Suprapubic skin (tissue), 4 donors: ENCODE measurements at places on chromosomes 6 and 20. TPM values are rescaled to one million over a fixed set of nuclear protein-coding genes. Genes with fewer than 3 reads are reported as not detected.

The PACRG gene
- 2.3 TPM for total RNA-seq

The PLCB4 gene
- 7.6 TPM for total RNA-seq

The MAK gene
- total RNA-seq = 0.49 TPM

The HLA-DRB1 gene
- total RNA-seq = 28.0 TPM

The MDFI gene
- 51.8 TPM for total RNA-seq

The HSPA12B gene
- total RNA-seq = 2.5 TPM

The FAM83B gene
- 119 TPM for total RNA-seq

The SLC13A3 gene
- 2.3 TPM for total RNA-seq

The NRSN1 gene
- not detected for total RNA-seq

DNA sequence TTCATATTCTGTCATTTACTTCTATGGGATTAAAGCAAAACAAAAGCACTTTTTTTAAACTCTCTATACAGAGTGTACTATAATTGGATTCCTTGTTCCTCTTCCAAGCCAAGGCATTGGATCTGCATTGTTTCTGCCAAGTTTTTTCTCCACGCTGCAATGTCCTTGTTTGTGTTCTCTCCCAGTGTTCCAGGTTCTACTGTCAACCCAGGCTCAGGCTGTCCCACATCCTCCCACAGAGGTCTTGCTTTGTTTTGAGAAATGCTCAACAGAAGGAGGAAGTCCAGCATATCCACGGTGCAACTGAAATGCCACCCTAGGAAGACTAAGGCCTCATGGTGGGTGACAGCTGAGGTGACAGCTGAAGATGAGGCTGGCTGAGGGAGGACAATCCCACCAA is 287.1 kb upstream of the PRDM1 start:
- DNase-seq = no peak

GRCh38 chr6:68559716-68560115 is 75.4 kb upstream of the ADGRB3 start:
- no peak for DNase-seq

DNA sequence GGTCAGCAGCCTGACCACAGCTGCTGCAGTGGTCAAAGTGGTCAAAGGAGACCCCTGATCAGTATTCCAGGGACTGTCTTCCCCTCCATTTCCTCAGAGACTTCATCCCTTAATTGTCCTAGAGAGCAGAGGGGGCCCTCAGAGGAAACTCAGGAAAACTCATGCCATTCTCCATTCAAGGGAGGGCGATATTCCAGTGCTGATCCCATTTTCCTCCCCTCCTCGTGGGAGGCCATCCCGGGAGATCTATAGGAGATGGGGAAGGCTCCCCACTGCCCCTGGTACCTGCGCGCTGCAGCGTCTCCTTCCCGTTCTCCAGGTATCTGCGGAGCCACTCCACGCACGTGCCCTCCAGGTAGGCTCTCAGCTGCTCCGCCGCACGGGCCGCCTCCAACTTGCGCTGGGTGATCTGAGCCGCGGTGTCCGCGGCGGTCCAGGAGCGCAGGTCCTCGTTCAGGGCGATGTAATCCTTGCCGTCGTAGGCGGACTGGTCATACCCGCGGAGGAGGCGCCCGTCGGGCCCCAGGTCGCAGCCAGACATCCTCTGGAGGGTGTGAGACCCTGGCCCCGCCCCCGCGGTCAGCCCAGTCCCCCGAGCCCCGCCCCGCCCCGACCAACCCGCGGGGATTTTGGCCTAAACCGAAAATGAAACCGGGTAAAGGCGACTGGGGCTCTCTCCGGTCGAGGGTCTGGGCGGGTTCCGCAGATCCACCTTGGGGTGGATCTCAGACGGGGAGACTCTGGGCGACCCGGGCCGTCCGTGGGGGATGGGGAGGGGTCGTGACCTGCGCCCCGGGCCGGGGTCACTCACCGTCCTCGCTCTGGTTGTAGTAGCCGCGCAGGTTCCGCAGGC is 878 bp downstream of the HLA-C start:
- peak; percentile 85 for DNase-seq

DNA sequence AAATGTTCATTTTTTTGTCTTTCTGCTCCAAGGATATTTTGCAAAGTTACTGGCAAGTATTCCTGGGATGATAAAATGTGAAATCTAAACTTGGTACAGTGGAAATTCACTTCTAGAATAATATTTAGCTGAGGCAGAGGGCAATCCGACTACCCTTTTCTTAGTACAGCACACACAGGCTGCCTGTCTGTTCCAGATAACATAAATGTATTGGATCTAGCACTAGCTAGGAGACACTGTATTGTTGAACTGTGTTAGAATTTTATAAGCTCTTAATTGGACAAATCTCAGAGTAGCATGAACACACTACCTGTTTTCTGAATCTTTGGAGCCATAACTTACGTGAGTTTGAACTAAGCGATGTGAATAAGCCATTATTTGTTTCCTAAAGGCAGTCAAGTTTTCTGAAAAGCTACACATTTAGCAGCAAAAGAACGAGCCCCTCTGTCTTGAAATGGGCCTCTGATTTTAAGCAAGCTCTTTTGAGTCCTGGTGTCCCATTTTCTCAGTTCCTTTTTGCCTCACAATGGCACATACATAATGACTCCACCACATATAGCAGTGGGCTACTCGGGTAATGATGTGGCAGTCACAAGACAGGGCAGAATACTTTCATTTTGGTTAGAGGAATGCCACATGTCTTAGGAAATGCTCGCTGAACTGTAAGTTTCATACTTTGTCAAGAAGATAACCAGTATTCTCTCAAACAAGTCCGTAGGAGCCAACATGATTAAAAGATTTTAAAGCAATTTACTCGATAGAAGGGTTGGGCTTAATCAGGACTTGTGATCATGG is 116.5 kb upstream of the ESR1 start:
- no peak for DNase-seq

DNA sequence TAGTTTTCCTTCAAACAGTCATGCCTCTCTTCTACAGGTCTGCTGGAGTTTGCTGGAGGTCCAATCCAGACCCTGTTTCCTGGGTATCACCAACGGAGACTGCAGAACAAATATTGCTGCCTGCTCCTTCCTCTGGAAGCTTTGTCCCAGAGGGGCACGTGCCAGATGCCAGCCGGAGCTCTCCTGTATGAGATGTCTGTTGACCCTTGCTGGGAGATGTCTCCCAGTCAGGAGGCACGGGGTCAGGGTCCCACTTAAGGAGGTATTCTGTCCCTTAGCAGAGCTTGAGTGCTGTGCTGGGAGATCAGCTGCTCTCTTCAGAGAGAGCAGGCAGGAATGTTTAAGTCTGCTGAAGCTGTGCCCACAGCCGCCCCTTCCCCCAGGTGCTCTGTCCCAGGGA is 666.9 kb downstream of the FRK start:
- no peak for DNase-seq

DNA sequence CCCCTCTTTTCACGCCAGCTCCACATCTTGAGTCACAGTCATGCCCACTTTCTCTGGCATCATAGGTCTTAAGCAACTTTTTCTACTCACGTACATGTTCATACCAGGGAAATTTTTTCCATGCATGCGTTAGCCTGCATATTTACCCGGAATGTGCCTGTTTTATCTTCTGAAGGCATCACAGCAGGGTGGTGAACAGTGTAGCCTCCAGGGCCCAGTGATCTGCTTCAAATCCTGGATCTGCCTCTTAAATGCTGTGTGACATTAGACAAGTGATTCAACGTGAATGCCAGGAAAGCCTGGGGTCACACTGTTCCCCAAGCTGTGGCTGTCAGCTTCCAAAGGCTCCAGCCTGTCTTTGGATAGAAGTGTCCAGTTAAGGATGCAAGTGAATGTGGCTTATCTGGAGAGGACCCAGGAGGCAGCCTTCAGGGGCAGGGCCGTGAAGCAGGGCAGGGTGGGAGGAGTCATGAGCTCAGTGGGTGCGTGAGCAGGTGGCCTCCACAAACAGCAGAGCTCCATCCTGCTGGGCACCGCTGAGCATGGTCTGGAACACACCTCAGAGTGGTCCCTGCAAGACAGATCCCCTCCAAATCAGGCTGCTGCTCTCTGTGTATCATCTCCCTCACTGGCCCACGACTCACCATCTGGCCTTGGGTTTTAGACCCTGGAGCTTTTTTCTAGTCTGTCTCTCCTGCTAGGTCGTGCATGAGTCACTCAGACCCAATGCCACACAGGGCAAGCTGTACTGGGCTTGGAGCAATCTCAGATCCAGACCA is 30.4 kb upstream of the CD93 start:
- DNase-seq = peak; percentile 55

- DNase-seq = no peak
Observed at GRCh38 chr6:49205526-49205925, 257.5 kb downstream of the MMUT start.

DNA sequence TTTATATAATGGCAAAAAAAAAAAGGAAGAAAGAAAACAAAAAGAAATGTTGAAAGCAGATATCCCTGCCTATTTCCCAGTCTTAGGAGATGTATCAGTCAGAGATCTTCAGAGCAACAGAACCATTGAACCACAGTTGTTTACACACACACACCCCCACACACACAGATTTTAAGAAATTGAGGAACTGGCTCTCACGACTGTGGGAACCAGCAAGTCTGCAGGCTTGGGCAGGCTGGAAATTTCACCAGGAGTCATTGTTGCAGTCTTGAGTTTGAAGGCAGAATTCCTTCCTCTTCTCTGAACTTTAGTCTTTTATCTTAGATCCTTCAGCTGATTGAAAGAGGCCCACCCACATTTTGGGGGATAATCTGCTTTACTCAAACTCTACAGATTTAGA is 380.9 kb downstream of the CDKAL1 start:
- DNase-seq = no peak

- no peak for DNase-seq
Observed at GRCh38 chr6:123363912-123364311, 272.8 kb downstream of the TRDN start.

GRCh38 chr6:34143884-34144580 is 1.9 kb downstream of the GRM4 start:
- DNase-seq = no peak

DNA sequence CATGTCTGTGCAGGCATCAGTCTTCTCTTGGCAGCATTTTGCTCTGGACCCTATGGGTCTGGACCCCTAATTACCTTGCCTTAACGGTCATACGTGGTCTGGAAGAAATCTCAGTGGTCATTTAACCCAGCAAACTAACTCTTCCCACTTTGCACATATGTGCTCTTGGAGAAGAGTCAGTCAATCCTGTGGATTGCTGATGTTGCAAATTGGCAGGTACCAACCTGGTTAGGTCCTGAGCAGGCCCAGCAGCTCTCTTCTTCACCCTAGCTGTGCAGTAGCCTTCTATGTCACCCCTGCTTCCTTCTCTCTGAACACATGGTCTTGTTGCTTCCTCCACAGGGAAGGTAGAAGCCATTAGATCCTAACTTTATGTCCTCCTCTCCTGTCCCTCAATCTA is 1.6 kb downstream of the CEP43 start:
- no peak for DNase-seq

DNA sequence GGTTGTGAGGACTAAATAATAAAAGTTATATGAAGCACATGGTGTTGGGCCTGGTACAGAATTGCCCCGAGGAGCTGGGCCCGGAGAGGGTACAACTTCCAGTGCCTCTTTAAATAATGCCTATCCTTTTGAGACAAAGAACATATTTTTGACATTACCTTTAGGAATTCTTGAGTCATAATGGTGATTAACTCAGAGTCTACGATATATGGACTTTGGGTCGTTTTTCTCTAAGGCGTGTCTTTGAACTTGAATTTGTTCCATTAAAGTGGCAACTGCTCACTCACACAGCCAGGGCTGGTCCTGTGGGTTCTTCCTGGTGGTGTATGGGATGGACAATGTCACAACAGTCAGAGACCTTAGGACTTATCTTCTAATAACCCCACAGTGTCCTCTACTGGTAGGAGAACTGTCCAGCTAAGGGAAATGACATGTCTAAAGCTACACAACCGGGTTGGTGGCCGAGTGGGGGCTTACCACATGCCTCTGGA is 106.5 kb downstream of the CDC5L start:
- DNase-seq = no peak
